ENCODE measurements at places on chromosomes 2 and 18.
A peak's percentile ranks its signal among the peaks of the same experiment; 100 is the strongest.

GRCh38 chr2:195410074-195410671 lies 246.9 kb upstream of the SLC39A10 start:
- DNase-seq = no peak

- DNase-seq = no peak
Observed at GRCh38 chr18:8787794-8788193, 82.4 kb downstream of the MTCL1 start.

DNA sequence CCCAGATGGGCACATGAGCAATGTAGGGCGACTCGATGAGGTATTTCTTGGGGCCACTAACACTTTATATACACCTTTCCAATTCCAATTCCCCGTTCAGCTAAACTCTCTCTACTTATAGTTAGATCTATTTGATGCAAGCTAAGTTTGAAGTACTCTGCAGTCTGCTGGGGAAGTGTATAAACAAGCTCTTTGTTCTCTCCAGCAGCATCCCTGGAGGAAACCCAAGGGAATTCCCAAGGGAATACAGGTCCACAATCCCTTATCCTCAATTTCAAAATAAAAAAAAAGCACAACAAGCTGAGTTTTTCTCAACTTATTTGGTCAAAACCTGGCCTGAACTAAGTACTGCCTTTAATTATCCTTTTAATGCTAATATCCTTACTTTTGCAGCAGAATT lies 433.3 kb downstream of the NBAS start:
- peak; percentile 14 for DNase-seq

- DNase-seq = peak; percentile 20
Observed at GRCh38 chr18:42113529-42114191, 158.6 kb downstream of the PIK3C3 start.

DNA sequence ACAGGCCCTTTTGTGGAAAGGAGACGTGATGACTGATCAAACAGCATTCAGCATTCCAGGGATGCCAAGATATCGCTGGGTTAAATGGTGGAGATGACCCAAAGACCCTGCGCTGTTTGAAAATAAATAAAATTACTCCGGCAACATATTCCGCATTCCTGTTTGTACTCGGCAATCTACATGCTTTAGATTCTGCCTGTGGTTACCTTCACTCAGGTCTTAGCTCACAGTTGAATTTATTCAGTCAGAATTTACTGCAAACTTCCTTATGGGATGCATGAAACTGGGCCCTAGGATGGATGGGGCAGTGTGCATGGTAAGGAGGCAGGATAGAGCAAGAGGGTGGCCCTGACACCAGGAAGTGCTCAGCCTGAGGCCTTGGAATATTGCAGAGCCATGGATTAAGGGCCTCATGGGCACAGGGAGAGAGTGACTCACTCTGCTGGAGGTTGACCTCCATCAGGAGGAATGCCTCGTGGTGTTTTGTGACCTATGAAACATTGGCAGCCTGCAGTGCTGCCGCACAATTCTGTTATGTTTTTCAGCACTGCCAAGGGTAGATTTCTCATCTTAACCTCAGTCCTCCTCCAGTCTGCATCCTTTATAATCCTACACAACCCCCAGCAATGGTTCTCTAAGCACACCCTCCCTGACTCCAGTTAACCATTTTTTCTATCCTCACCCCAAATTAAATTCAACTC lies 321.4 kb downstream of the IRS1 start:
- no peak for DNase-seq

GRCh38 chr2:235553696-235554100 lies 59.9 kb downstream of the AGAP1 start:
- peak; percentile 45 for DNase-seq

GRCh38 chr2:68317971-68318913 lies 1.5 kb downstream of the CNRIP1 start:
- DNase-seq = no peak
